ENCODE measurements at places on chromosomes 2 and 18.

GRCh38 chr18:62601871-62602270 is 79.0 kb downstream of the ZCCHC2 start:
- DNase-seq: no peak

- DNase-seq: no peak
These were observed 24.5 kb upstream of the LPIN2 start for GRCh38 chr18:3037423-3037915.

- DNase-seq: no peak
These were observed 42.9 kb downstream of the SH3BP4 start for GRCh38 chr2:234994438-234995321.

- DNase-seq: no peak
These were observed 27.9 kb upstream of the GREB1 start for GRCh38 chr2:11505652-11506610.
